ENCODE measurements at places on chromosomes 5 and 9.

DNA sequence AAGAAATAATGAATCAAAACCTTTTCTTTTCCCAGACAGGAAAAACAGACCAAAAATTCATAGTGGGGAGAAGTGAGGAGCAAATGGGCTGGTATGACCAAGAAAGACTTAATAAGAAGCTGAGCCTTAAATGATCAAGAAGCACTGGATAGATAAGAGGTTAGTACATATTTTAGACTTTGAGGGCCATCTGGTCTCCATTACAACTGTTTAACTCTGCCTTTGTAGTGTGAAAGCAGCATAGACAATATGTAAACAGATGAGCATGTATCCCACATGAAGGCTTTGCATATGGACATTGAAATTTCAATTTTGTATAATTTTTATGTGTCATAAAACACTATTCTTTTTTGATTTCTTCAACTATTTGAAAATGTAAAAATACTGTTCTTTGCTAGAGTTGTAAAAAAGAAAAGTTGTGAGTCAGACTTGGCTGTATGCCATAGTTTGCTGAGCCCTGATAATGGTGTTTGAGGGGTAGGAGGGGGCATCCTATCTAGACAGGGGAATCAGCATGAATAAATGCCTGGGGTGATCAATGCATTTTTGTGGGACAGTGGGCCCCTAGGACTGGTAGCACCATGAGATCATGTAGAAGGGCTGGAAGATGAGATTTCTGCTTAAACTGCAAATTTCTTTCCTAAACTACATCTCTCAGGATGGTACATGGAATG is 91.8 kb upstream of the GPR151 start:
- DNase-seq: no peak

- DNase-seq: no peak
Observed at GRCh38 chr5:67353500-67354450, 157.2 kb upstream of the CD180 start.

DNA sequence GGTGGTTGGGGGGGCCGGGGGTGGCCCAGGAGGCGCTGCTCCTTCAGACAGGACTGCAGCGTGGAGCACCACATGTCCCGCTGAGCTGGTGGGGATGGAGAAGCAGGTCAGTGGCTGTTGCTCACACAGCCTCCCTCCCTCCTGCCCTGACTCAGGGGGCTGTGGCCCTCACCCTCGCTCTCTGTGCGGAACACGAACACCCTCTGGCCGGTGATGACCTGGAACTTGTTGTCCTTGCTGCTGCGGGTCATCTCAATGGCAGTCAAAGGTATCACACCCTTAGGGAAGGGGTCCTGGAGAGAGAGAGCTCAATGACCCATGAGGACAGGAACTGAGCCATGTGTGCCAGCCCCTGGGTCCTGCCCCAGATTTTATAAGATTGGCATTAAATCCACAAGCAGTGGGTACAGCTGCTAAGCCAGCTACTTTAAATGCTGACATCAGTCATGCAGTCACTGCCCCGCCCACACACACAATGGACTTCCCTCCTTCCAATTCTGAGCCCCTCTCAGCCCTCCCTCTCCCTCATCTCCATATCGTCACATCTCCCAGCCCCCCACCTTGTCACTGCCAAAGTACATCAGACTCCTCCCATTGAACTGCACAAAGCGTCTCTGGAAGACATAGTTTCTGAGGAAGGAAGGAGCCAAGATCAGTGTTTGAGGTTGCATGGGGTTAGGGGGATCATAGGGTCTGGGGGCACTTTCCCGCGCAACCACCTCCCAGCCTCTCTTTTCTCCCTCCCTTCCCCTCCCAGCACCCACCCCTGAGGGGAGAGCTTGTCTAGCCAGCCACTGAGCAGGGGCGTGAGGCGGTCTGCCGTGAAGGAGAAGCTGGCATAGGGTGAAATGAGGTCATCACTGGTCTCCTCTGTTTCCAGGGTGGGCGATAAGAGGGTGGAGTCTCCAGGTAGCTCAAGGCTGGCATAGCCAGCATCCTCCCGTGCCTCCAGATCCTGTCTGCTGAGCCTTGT is 8.9 kb downstream of the ARAP3 start:
- DNase-seq: no peak

GRCh38 chr5:19044311-19044710 is 943.7 kb downstream of the CDH18 start:
- DNase-seq: no peak

Data from stimulated activated CD8-positive, alpha-beta memory T cell treated with anti-CD3 and anti-CD28 coated beads, Interleukin-7, amount 100 ng/mL, for 4 hours (primary cell).